ENCODE measurements at places on chromosomes 5 and 9.

- H3K27ac ChIP-seq, result peak overlapping the region; percentile 88
- no peaks in the 10 kb centered on the region for H3K36me3 ChIP-seq
- H3K4me3 ChIP-seq, result peak overlapping the region; percentile 65
- peaks cover 25% of the 10 kb centered on the region for H3K4me1 ChIP-seq
- DNase-seq, result no peak
Observed at GRCh38 chr9:129383019-129383560, 205.0 kb upstream of the IER5L start.

DNA sequence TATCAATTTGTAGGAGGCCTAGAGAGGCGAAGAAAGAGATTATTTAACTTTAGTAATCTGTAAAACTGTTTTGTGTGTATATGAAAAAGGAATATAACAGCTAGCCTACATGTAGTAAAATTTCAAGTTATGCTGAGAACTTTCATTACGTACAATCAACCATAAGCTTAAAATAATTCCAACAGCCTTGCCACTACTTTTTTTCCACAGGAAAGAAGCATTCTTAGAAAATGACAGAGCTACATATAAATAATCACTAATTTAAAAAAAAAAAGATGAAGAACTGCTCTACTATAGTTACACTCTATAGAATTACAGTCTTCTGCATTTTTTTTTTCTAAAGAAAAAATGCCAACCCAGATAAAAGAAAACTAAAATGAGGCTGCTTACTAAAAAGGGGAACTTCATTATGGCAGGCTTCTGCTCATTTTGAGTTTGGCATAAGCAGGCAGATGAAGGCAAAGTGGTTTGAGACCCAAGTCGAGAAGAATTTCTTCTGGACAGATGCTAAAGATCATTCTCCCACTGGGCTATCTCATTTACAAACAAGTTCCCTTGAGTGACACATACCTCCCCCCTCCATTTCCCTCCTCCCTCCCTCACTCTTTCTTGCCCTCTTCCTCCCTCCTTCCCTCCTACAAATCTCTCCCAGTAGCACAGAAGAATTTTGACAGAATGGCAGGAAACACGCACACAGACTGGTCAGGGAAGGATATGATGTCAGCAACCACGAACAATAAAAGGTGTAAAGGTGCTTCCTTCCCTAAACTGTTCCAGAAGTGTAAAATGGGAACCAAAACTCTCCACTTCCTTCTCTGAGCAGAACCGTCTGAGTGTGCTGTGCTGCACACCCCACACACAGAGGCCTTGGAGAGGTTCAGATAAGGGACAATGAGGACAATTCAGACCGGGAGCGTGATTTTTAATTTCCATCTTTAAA, 56.1 kb downstream of the MEF2C start:
- H3K4me3 ChIP-seq, result peak overlapping the region; percentile 2
- peaks cover 35% of the 10 kb centered on the region for H3K4me1 ChIP-seq
- peak; percentile 21 for DNase-seq
- peak overlapping the region; percentile 16 for H3K27ac ChIP-seq
- peaks cover 3% of the 10 kb centered on the region for H3K27me3 ChIP-seq

- no peak overlapping the region for H3K27ac ChIP-seq
- no peaks in the 10 kb centered on the region for H3K27me3 ChIP-seq
- DNase-seq, result no peak
- no peaks in the 10 kb centered on the region for H3K36me3 ChIP-seq
- H3K4me3 ChIP-seq, result no peak overlapping the region
Observed at GRCh38 chr5:17370651-17371050, 127.4 kb upstream of the TAF11L2 start.

- DNase-seq, result no peak
- H3K27me3 ChIP-seq, result no peaks in the 10 kb centered on the region
- no peaks in the 10 kb centered on the region for H3K4me1 ChIP-seq
- no peak overlapping the region for H3K27ac ChIP-seq
- no peaks in the 10 kb centered on the region for H3K36me3 ChIP-seq
- no peak overlapping the region for H3K4me3 ChIP-seq
Observed at GRCh38 chr5:110663525-110663924, 62.9 kb downstream of the TMEM232 start.

DNA sequence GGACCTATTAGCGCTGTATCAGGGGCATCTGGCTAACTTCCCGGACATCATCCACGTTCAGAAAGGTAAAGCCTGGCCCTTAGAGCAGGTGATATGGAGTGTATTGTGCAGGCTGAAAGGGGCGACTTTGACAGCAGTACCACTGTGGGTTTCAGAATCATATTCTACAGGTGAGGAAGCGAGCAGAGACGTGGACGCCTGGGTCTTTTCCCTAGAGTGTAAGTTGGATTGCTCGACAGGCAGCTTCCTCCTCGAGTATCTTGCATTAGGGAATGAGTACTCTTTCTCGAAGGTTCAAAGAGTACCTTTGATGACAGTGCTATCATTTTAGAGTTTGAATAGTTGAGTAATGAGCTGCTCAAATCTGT, 1.9 kb downstream of the SNX18 start:
- peaks cover 55% of the 10 kb centered on the region for H3K4me1 ChIP-seq
- no peak for DNase-seq
- H3K4me3 ChIP-seq, result peak overlapping the region; percentile 79
- H3K27me3 ChIP-seq, result peaks cover 13% of the 10 kb centered on the region
- H3K36me3 ChIP-seq, result peaks cover 45% of the 10 kb centered on the region
- peak overlapping the region; percentile 5 for H3K27ac ChIP-seq

- no peak for DNase-seq
- peaks cover 7% of the 10 kb centered on the region for H3K27me3 ChIP-seq
- H3K27ac ChIP-seq, result no peak overlapping the region
- H3K4me3 ChIP-seq, result no peak overlapping the region
- no peaks in the 10 kb centered on the region for H3K4me1 ChIP-seq
Observed at GRCh38 chr9:105195259-105195658, 49.2 kb upstream of the SLC44A1 start.

- H3K4me3 ChIP-seq, result no peak overlapping the region
- H3K27ac ChIP-seq, result no peak overlapping the region
- H3K36me3 ChIP-seq, result no peaks in the 10 kb centered on the region
- H3K4me1 ChIP-seq, result no peaks in the 10 kb centered on the region
- no peaks in the 10 kb centered on the region for H3K27me3 ChIP-seq
Observed at GRCh38 chr5:97243353-97243752, 60.3 kb upstream of the RIOK2 start.

DNA sequence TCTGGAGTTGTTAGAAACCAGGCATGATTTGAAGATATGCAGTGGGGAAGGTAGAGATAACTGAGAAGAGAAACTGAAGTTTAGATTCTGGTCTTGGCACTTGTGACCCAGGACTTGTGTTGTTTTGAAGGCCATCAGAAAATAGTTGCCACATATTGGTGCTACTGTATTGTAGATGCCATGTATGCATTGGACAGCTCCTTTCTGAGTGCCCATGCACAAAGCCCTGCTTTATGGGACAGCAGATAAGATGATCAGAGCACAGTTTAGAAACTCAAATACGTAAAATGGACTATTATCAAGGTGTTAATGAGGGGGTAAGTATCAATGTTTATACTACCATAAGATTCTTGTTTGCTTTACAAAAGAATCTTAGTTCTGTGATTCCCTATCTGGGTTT, 84.9 kb downstream of the KIF4B start:
- H3K27me3 ChIP-seq, result peaks cover 4% of the 10 kb centered on the region
- DNase-seq, result no peak
- H3K4me1 ChIP-seq, result no peaks in the 10 kb centered on the region
- H3K36me3 ChIP-seq, result no peaks in the 10 kb centered on the region
- H3K4me3 ChIP-seq, result no peak overlapping the region

GRCh38 chr5:103244398-103244797, 14.2 kb upstream of the MACIR start:
- H3K27me3 ChIP-seq, result peaks cover 48% of the 10 kb centered on the region
- no peak for DNase-seq
- peaks cover 12% of the 10 kb centered on the region for H3K4me1 ChIP-seq

DNA sequence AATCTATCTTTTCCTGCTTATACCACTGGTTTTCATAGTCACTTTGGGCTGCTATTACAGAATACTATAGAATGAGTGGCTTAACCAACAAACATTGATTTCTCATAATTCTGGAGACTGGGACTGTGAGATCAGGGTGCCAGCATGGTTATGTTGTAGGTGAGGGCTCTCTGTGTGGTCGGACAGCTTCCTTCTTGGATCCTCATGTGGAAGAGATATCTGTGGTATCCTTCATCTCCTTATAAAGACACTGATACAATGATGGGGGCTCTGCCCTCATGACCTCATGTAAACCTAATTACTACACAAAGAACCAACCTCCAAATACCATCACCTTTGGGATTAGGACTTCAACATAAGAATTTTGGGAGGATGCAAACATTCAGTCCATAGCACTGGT, 13.9 kb upstream of the PRLR start:
- no peak overlapping the region for H3K27ac ChIP-seq
- no peaks in the 10 kb centered on the region for H3K4me1 ChIP-seq
- no peak for DNase-seq
- H3K36me3 ChIP-seq, result no peaks in the 10 kb centered on the region
- no peak overlapping the region for H3K4me3 ChIP-seq
- H3K27me3 ChIP-seq, result no peaks in the 10 kb centered on the region

DNA sequence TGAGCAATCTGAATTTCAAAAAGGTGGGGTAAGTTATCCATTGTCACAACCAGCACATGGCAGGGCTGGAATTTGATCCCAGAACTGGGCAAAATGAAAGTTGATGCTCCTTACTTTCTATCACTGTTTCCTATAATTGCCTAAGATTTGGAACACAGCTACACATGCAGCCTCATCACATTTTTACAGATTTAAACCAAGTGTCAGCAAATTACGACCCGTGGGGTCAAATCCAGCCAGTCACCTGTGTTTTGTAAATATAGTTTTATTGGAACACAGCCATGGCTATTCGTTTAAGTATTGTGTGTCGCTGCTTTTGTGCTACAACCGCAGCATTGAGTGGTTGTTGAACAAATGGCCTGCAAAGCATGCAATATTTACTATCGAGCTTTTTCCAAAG, 94.3 kb downstream of the SREK1 start:
- DNase-seq, result no peak
- H3K4me1 ChIP-seq, result no peaks in the 10 kb centered on the region
- no peaks in the 10 kb centered on the region for H3K36me3 ChIP-seq

DNA sequence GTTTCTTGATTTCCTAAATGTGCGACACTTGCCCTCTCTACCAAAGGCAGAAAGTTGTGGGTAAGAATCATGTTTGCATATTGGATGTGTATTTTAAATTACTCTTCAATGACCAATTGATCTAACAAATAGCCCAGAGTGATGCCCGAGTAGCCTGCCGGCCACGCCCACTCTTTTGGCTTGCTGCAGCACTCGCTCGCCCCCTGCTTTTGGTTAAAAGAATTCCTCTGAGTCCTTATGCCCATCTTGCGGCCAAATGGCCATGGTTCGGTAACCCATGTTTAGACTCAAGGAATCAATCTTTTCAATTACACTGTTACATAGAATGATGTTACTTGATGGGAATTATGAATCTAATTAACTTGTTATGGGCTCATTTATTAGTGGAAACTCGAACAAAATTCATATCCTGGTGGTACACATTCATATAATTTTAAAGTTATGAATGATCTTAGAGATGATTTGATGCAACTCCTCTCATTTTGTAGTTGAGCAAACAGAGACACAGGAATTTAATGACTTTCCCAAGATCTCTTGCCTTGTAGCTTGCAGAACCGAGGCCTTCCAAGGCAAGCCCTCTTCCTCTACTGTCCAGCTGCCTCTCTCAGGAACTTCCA, 36.5 kb downstream of the PPIC start:
- H3K4me3 ChIP-seq, result no peak overlapping the region
- peaks cover 8% of the 10 kb centered on the region for H3K27me3 ChIP-seq

- H3K27ac ChIP-seq, result no peak overlapping the region
- H3K27me3 ChIP-seq, result no peaks in the 10 kb centered on the region
Observed at GRCh38 chr5:84364043-84364442, 20.6 kb downstream of the EDIL3 start.

- H3K4me1 ChIP-seq, result peaks cover 2% of the 10 kb centered on the region
- no peak overlapping the region for H3K4me3 ChIP-seq
- no peaks in the 10 kb centered on the region for H3K27me3 ChIP-seq
- DNase-seq, result peak; percentile 74
- no peaks in the 10 kb centered on the region for H3K36me3 ChIP-seq
Observed at GRCh38 chr9:111759762-111760639, 34.7 kb downstream of the SHOC1 start.

DNA sequence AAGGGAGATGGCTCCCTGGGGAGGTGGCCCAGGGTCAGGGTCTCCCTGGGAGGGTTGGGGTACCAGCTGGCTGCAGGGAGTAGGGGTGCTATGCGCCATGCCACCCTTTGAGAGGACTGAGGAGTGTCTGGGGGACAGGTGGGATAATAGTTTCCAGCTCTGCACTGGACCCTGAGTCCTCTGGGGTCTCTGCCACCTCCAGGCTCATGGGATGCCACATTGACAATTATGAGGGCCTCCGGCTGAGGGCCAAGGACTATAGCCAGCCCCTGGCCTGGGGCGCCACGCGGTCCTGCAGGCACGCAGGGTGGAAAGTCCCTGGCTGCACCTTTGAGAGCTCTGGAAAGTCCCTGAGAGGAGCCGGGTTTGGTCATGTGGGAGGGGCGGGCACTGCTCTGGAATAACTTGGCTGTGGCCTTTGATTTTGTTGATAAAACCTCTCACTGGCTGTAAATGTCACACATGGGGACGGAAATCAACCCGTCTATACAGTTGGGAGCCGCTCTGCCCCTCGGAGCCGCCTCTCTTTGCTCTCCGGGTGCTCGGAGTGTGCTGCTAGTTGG, 16.0 kb downstream of the TRAF2 start:
- H3K27ac ChIP-seq, result peak overlapping the region; percentile 83
- peaks cover 52% of the 10 kb centered on the region for H3K36me3 ChIP-seq
- DNase-seq, result peak; percentile 61
- no peaks in the 10 kb centered on the region for H3K27me3 ChIP-seq

GRCh38 chr9:137719194-137719593, 100.4 kb downstream of the EHMT1 start:
- H3K4me3 ChIP-seq, result no peak overlapping the region
- DNase-seq, result no peak
- H3K27ac ChIP-seq, result no peak overlapping the region
- H3K27me3 ChIP-seq, result no peaks in the 10 kb centered on the region
- peaks cover 80% of the 10 kb centered on the region for H3K36me3 ChIP-seq

- no peaks in the 10 kb centered on the region for H3K27me3 ChIP-seq
- peak overlapping the region; percentile 71 for H3K27ac ChIP-seq
- H3K4me3 ChIP-seq, result peak overlapping the region; percentile 81
- no peak for DNase-seq
- H3K4me1 ChIP-seq, result peaks cover 39% of the 10 kb centered on the region
- peaks cover 1% of the 10 kb centered on the region for H3K36me3 ChIP-seq
Observed at GRCh38 chr9:137607141-137607857, 1.8 kb downstream of the ARRDC1 start.

GRCh38 chr9:99352826-99353225, 130.7 kb downstream of the SEC61B start:
- no peaks in the 10 kb centered on the region for H3K36me3 ChIP-seq
- no peak overlapping the region for H3K27ac ChIP-seq
- peaks cover 12% of the 10 kb centered on the region for H3K27me3 ChIP-seq

DNA sequence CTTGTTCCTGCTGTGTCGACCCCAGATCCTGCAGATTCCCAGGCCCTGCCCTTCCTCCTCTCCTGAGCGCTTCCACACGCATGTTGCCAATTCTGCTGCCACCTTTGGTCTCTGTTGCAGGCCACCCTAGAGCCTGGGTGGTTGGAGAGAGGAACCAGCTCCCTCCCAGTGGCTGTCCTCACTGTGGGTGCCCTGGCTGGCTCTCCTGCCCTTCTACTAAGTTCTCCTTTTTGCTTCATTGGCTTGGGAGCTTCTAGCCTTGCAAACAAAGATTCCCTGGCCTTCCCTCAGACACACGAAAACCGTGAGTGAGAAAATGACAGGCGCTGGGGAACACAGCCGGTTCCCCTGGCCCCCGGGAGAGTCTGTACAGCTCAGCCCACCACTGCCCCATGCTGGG, 14.2 kb upstream of the NCS1 start:
- H3K36me3 ChIP-seq, result no peaks in the 10 kb centered on the region
- DNase-seq, result no peak
- no peaks in the 10 kb centered on the region for H3K27me3 ChIP-seq
- H3K4me1 ChIP-seq, result no peaks in the 10 kb centered on the region

GRCh38 chr9:34328500-34328986, 525 bp downstream of the KIF24 start:
- peak overlapping the region; percentile 99 for H3K27ac ChIP-seq
- peaks cover 6% of the 10 kb centered on the region for H3K36me3 ChIP-seq
- H3K4me1 ChIP-seq, result peaks cover 27% of the 10 kb centered on the region
- no peaks in the 10 kb centered on the region for H3K27me3 ChIP-seq

All from activated CD8-positive, alpha-beta T cell treated with anti-CD3 and anti-CD28 coated beads, Interleukin-2, amount 10 ng/mL, durations not matched to agents 7 days and 5 days (primary cell).